Hepatocyte (in vitro differentiated cells): ENCODE measurements at places on chromosomes 16 and 17.

- DNase-seq: no peak
These were observed 3.7 kb upstream of the NPIPB15 start for GRCh38 chr16:74372369-74372768.

- no peak for DNase-seq
These were observed 54.8 kb downstream of the GRB2 start for GRCh38 chr17:75350706-75351105.

DNA sequence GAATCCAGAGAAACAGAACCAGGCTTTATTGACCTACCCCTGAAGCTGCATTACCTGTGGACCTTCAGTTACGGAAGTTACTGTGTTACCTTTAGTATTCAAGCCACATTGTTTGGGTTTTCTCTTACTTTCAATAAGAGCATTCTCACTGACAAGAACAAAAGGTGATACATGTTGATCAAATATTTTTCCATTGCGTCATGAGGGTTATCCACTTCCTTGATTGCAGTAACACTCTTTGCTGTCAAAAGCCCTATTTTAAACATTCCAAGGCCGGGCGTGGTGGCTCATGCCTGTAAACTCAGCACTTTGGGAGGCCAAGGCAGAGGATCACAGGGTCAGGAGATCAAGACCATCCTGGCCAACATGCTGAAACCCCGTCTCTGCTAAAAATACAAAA lies 28.6 kb upstream of the PAFAH1B1 start:
- peak; percentile 45 for DNase-seq

- no peak for DNase-seq
These were observed 22.5 kb downstream of the AXIN2 start for GRCh38 chr17:65538675-65539529.

DNA sequence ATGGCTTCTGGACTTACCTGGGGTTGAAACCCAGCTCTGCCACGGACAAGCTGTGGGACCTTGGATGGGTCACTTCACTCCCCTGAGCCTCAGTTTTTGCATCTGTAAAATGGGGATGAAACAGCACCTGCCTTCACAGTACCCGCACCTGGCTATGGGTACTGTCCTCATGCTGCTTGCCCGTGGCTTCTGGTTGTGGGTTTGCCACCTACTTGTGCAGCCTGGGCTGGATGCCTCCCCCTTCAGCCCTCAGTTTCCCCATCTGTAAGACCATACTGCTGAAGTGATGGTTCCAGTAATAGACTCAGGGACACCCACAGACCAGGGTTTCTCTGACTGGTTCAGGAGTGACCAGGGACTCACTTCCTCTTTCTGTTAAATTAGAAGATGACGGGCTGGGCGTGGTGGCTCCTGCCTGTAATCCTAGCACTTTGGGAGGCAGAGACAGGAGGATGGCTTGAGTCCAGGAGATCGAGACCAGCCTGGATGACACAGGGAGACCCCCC lies 9.4 kb downstream of the GLIS2 start:
- DNase-seq: no peak
